Mesangial cell (primary cell): ENCODE measurements at places on chromosomes 1 and 21. TPM values are rescaled to one million over a fixed set of nuclear protein-coding genes. Genes with fewer than 3 reads are reported as not detected.

The HSD3B1 gene
- not detected in 2 replicates for total RNA-seq

The RNU1-2 gene
- total RNA-seq = under 0.01 TPM in 2 replicates

The SMYD3 gene
- 18.1 and 21.4 TPM in 2 replicates for total RNA-seq

The ADORA1 gene
- total RNA-seq = 22.2 and 30.0 TPM in 2 replicates

The NHLH2 gene
- total RNA-seq = not detected in 2 replicates

The DYNLT5 gene
- 0.49 and 0.76 TPM in 2 replicates for total RNA-seq

The FMO3 gene
- 0.13 TPM in 1 of 2 replicates, not detected in the other for total RNA-seq

The OPRD1 gene
- under 0.01 TPM in 2 replicates for total RNA-seq

The PRR9 gene
- not detected in 2 replicates for total RNA-seq

The PRDM16 gene
- under 0.01 TPM in 1 of 2 replicates, not detected in the other for total RNA-seq

The LCE3C gene
- not detected in 2 replicates for total RNA-seq

The GJA5 gene
- not detected in 2 replicates for total RNA-seq
